ENCODE measurements at places on chromosomes 6 and 20. TPM values are rescaled to one million over a fixed set of nuclear protein-coding genes. Genes with fewer than 3 reads are reported as not detected.

DNA sequence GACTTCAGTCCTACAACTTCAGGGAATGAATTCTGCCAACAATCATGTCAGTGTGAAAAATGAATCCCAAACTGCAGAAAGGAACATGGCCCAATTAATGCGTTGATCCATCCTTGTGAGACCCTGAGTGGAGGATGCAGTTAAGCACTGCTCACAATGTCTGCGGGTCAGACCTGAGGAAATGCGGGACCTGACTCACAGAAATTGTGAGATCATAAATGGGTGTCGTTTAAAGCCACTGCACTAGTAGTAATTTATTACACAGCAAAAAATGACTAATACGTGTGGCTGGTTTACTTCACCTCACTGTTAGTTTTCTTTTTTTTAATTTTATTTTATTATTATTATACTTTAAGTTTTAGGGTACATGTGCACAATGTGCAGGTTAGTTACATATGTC lies 505.0 kb downstream of the PRKN start:
- DNase-seq: no peak

The ORC3 gene
- 19.9 TPM for total RNA-seq

The CCDC170 gene
- total RNA-seq: not detected

The HTR1E gene
- total RNA-seq: not detected

The PLTP gene
- 5.4 TPM for total RNA-seq

Data from dermis blood vessel endothelial cell (primary cell).